NCI-H524 treated with DMSO at 0.1 percent for 48 hours (cell line): ENCODE measurements at places on chromosomes 7 and 10.

GRCh38 chr10:76902949-76903348 lies 734.7 kb downstream of the KCNMA1 start:
- DNase-seq = peak; percentile 0

DNA sequence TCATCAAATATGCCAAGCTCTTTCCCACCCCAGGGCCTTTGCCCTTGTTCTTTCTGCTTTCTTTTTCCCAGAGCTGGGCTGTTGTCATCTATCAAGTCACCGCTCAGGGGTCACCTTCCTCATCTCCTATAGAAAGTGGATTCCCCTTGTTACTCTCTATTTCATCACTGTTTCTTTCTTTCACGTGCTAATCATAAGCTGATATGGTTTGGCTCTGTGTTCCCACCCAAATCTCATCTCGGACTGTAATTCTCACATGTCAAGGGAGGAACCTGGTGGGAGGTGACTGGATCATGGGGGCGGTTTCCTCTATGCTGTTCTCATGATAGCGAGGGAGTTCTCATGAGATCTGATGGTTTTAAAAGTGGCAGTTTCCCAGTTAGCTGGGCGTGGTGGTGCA lies 17.0 kb upstream of the TIAL1 start:
- no peak for DNase-seq

- no peak for DNase-seq
Observed at GRCh38 chr10:1609648-1609970, 127.7 kb downstream of the ADARB2 start.

DNA sequence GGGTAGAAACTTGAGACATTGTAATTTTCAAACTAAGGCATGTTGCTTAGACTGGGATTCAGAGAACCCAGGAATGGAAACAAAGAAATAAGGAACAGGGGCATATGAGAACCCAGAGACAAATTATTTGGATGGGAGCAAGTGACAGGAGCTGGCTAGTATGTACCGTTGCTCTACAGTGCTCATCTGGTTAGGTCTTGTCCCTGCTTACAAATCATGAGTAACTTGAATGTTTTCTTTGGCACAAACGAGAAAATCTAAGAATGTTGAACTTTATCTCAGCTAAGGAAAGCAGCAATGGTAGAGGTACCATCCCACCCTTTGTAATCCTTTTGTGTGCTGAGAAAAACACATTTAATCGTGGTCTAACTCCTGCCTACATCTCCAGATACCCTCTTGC lies 116.0 kb upstream of the IMMP2L start:
- no peak for DNase-seq

- DNase-seq = no peak
Observed at GRCh38 chr7:82406937-82407336, 36.6 kb downstream of the CACNA2D1 start.
